NCI-H1092 treated with DMSO at 0.1 percent for 48 hours (cell line): ENCODE measurements at places on chromosomes 2 and 18.

DNA sequence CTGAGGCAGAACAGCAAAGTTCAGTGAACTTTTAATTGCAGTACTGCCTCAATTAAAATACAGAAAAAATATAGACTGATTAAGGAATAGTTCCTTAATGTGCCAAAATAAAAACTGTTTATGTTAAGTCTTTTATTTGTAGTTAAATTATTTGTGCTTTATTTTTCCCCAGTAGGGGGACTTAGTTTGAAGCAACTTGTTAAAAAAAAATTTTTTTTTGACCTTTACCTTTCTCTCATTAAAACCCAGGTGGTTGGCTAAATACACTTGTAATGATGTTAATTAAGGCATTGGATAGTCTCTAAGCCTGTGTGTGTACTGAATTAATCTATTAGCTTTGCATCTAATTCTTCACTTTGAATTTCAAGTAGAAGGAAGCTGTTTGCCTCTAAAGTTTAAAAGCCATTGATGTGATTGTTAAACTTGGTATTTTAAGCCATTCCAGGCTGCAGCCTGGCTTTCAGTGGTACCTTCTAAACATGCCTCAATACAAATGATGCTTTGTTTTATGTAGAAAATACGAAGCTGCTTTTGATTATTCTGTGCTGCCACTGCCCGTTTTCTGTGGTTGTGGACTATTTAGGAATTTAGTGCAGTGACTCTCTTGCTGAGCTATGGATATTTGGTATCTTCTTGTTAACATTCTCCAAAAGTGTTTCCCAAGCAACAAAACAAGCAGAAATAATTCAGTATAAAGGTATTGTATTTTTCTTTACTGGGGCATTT is 102.9 kb downstream of the TANC1 start:
- no peak for DNase-seq

DNA sequence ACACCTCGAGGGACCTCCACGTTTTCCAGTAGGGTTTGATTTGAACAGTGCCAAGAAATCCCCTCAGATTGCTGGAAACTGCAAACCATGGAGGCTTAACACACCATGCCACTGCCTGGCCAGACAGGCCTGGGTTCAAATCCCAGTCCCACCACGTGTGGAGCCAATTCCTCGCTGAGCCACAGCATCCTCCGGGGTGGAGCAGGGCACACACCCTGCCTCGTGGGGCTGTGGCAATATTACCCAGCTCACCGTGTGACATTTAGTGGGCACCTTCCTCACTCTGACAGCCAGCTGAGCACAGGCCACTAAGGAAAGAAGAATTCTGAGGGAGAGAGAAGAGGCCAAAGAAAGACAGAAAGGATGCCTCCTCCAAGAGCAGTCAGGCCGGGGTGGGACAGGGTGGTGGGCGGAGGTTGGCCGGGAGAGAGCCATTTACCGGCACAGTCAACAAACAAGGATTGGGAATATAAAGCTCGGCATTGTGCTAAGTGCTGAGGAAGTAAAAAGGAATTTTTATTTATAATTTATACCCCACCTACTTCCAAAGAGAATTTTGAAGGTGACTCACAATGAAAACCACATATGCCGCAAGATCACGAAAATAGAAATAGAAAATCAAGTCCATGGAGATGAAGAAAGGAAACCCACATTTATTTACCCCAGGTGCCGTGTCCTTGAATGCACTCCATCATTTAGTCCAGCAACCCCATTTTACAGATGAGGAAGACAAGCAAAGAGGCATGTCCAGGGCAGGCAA is 111.5 kb downstream of the MCFD2 start:
- DNase-seq: no peak

DNA sequence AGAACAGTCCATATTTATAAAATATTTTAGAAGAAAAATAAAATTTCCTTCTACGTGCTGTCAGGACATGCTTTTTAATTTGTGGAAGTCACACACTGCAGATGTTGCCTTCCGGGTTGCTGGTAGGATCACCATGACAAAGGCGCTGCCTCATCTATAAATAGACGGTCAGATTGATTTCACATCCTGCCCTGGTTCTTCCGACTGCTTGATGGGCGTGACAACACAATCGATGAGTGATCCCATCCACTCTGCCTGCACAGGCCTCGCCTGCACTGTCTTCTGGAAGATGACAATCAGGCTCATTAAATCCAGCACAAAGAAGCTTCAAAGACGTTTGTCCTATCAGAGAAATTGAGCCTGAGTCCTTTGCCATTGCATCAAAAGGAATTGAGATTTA is 318.9 kb upstream of the TRIB2 start:
- DNase-seq: no peak

DNA sequence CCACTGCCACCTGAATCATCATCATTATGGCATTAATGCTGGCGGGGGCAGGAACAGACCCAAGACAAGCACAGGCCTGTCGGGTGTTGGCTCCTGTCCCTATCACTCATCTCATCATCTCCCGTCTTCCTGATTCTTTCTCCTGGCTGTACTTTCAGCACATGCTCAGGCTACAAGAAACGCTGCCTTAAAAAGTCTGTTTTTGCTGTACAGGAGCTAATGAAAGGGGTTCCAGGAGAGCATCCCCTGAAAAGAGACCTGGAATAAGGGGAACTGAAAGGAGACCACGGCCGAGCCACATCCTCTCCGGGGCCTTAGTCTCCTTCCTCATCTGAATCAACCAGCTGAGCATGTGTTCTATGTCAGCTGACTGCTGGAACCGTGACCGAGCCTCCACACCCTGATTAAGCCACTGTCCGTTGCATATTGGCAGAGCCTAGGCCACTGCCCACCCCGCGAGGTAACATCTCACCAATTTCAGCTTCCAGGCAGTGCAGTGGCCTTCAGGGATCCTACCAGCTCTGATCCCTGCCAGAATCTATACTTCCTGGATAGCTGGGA is 62.6 kb downstream of the DNMT3A start:
- no peak for DNase-seq

- DNase-seq: no peak
Measured at GRCh38 chr2:111160758-111161157, 40.0 kb downstream of the BCL2L11 start.

DNA sequence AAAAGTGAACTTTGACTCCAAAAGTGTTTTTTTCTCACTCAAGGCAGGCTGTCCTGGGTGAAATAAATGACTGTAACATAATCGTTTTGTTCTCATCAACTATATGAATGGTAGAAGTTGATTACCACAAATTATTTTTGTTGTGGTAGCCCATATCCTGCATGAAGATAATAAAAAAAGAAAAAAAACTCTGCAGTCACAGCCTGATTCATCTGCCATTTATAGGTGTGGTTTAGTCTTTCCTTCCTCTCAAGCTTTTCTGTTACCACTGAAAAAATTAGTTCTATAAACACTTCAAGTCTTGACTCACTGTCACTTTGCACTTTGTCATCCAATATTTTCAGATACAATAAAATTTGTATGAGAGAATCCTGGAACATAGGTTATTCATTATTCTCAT is 522.0 kb downstream of the PLCL1 start:
- no peak for DNase-seq

DNA sequence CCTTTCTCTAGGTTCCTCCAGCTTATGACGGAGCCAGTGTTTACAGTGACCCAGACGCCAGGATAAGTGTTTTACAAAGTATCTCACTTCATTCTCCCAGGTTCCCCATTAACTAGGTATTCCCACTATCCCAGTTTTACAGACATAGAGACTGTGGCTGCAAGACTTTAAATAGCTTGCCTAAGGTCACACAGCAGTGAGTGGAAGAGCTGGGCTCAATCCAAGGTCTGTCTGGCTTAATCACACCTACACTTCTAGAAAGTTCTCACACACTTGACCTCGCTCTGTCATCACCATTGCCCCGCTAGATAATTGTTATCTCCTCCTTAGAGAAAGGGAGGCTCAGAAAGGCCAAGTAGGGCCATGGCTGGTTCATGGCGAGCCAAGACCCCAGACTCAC is 110.2 kb downstream of the ANTXR1 start:
- no peak for DNase-seq

- DNase-seq: no peak
Measured at GRCh38 chr18:26181343-26181826, 44.9 kb upstream of the TAF4B start.

DNA sequence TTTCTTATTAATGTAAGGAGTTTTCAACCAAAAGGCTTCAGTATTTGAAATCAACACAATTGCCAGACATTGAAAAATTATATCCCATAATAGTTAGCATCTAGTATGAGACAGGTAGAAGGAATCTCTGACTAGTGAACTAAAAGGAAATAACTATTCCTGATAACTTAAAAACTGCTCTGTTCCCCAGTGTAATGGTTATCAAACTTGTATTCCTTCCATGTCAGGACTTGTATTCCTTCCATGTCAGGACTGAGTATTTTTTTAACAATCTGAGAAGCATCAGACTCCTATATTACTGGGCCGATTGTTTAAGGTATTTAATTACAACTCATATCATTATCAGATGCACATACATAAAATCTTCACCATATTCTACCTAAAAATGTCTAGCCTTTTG is 238.5 kb downstream of the HNMT start:
- DNase-seq: no peak

DNA sequence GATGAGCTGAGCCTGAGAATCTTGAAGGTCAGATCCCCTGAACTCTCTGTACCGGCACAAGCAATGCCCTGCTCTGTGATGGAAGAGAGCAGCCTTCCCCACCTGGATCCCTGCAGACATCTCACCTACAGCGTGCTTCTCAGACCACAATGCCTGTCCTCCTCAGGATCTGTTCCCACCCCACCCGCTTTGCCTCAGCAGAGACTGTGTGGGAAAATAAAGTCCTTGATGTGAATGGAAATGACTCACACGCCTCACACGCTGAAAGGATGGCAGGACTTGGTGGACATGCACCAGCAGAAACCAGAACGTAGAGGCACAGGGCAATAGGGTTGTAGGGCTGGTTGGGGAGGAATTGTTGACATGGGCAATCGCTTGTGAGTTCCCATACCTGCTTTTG is 117.9 kb upstream of the POU3F3 start:
- DNase-seq: no peak

GRCh38 chr2:96150007-96150640 is 4.9 kb upstream of the DUSP2 start:
- DNase-seq: no peak

- DNase-seq: no peak
Measured at GRCh38 chr2:96683972-96684820, 41.6 kb downstream of the FER1L5 start.

- DNase-seq: no peak
Measured at GRCh38 chr2:207154556-207155510, 10.9 kb downstream of the KLF7 start.

GRCh38 chr2:43443282-43443681 is 152.6 kb downstream of the THADA start:
- DNase-seq: no peak

DNA sequence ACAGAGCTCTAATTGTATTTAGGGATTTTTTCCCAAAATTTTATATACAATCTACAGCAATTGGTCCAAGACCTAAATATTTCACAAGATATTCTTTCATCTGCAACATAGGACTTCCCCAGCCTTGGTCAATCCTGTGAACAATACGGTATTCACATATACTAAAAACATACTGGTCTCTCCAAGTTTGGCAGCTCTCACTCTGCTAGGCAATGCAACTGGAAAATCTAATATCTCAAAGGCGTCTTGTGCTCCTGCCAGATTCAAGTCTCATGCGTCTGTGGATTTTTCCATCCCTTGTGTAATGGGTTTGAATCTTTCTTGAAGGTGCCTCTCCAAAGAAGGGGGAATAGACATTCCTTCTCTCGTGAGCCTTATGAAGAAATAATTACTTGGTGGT is 27.4 kb upstream of the MBOAT2 start:
- no peak for DNase-seq

- DNase-seq: peak; percentile 4
Measured at GRCh38 chr2:20633794-20634506, 16.9 kb downstream of the HS1BP3 start.

GRCh38 chr2:58039170-58039611 is 7.4 kb upstream of the VRK2 start:
- no peak for DNase-seq

- DNase-seq: no peak
Measured at GRCh38 chr2:174286172-174286571, 37.8 kb upstream of the OLA1 start.

GRCh38 chr2:51120754-51121280 is 88.9 kb upstream of the NRXN1 start:
- no peak for DNase-seq

DNA sequence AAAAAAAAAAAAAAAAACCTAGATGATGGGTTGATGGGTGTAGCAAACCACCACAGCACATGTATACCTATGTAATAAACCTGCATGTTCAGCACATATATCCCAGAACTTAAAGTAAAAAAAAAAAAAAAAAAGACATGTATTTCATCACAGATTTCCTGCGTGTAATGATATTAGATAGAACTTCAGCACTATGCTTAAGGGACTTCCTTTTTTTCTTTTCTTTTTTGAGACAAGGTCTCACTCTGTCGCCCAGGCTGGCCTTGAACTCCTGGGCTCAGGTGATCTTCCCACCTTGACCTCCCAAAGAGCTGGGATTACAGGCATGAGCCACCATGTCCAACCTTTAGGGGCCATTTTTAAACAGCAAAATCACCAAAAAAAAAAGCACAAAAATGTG is 42.0 kb downstream of the NEURL3 start:
- no peak for DNase-seq

DNA sequence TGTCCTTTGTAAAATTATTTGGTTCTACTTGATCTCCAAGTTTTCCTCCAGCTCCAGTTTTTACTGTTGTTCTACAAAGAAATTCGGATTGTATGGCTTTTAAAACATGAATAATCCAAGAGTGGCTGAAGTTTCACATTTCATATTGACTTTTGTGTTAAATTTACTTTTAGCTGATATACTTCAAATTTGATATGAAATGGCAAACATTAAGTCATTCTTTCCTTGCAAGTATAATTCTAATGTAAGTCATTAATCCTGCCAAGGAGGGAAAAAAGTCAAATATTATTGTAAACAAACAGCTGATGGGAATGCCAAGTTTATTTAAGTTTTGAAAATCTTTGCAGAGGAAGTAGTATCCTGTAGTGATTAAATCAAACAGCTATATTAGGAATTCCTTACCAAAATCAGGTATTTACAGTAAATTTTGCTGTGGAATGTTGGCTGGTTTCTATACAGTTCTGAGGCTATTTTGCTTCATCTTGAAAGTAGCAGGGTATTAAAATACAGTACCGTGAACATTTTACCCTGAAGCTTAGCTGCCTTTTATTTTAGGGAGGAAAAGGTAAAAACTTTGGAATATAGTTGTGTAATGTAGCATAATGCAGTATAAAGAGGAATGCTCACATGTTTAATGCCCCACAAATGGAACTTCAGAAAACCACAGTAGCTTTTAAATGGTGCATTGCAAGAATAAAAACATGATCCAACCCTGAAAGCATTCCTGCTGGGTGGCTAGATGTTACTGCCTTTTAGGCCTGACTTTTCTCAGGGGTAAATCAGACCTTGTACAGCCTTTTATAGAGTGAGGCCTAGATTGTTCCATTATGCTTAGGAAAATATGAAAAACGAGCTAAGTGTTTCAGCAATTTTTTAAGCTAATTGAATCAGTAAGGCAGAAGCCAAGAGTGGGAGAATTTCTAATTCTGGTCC is 62.7 kb upstream of the NT5C1B start:
- DNase-seq: no peak

DNA sequence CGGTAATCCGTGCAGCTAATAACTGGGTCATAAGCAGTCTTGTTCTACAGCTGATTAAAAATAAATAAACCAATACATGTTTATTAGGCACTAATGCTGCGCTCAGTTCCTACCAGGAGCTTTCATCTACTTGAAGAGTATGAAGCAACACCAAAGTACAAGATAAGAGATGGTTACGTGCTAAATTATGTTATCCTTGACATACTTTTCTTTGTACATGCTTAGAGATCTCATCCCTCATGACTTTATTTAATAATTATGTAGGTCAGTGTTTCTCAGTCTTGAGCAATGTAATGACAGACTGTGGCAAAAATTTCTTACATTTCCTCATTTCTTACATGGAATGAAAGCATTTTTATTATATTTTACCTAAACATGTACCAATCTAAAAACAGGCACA is 54.6 kb upstream of the COBLL1 start:
- no peak for DNase-seq
